ENCODE measurements at places on chromosomes 12 and 14.

DNA sequence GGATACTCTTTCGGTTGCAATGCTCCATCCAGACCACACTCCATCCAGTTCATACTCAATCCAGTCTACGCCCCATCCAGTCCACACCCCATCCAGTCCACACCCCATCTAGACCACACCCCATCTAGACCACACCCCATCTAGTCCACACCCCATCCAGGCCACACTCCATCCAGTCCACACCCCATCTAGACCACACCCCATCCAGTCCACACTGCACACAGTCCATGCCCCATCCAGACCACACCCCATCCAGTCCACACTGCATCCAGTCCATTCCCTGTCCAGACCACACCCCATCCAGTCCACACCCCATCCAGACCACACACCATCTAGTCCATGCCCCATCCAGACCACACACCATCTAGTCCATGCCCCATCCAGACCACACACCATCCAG, 116.0 kb upstream of the RTL1 start:
- no peak for DNase-seq

- no peak for DNase-seq
Measured at GRCh38 chr12:87815771-87816585, 213.2 kb downstream of the C12orf50 start.

DNA sequence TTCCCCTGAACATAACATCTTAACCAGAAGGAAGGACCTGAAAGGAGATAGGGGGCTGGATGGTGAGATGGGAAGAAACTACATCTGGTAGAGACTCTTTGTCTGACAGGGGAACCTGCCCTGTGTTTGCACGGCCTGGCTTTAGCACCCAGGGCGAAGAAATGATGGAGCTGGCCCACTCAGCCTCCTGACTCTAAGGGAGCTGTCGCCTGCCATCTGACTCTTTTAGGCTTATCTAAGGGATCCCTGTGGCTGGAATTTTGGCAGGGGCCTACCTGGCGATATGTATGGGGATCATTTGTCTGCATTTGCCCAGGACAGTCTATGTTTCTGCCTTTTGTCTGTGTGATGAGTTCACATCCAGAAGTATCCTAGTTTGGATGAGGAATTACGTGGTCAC, 15.6 kb upstream of the CACNA2D4 start:
- DNase-seq = no peak

DNA sequence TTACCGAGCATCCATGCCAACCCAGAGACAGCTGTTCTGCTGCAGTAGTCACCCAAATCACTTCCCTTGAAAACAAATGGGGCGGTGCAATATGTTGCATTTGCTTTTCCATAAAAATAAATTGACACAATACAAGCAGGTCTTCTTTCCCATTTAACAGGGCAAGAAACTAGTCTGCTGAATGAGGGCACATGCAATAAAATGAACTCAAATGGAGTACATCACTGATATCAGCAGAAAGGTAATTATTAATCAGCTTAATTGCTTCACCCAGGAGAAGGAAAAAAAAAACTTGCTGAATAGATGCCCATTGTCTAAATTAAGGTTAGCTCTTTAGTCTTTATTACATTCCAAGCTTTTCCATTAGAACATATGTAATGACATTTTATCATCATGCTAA, 175.1 kb upstream of the GZMB start:
- no peak for DNase-seq

- DNase-seq = peak; percentile 31
Measured at GRCh38 chr12:51351913-51352532, 5.5 kb upstream of the CELA1 start.

- no peak for DNase-seq
Measured at GRCh38 chr12:2842948-2843347, 8.1 kb upstream of the NRIP2 start.

DNA sequence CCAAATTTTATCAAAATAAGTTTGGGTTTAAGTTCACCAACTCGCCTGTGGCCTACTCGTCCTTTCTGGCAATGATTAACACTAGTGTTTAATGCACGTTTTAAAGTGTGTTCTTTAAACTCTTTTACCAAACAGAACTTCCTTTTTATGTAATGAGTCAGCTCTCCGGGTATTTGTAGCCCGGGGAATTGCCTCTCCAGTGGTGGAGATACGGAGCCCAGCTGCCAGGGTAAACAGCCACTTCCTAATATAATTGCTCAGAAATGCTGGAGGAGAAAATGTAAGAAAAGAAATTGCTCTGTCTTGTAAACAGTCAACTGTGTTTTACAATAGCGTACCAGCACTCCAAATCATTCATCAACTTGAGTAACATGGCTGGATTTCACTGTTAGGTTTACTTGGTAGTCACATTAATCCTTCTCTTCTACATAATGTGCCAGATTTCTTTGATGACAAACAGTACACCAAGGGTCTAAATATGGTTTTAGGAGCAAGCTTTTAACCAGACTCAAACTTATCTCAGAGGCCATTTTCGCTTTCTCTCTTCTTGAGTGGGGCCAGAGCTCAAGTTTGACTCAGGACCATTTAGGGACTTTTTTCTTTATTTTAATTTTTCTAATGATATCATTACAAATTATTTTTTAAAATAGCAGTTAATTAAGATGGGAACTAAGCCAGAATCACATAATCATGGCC, 101.2 kb upstream of the SLC38A2 start:
- DNase-seq = peak; percentile 29

- DNase-seq = no peak
Measured at GRCh38 chr14:71267007-71267513, 359.8 kb downstream of the PCNX1 start.

DNA sequence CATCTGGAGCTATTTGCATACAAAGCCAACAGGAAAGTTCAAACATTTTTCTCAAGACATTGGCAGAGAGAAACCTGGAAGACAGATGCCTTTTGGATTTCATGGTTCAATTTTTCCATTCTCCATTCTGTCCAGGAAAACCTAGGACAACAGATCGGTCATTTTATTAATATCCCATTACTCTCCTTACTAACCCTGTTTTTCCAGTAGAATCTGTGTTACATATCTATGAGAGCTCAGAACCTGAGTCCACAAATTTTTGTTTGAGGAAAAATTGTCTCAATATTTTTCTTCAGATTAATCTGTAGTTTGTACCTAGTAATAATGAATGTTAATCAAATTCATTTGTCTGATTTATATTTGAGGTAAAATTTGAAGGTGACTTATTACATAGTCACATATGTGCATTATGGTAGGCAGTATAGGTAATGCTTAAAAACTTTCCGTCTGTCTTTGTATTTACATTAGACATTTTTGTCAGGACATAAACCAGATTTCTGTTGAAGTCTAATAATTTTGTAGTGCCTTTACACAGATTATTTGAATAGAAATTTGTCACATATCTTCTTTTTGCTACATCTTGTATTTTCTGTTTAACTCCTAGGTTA, 75.3 kb downstream of the CCDC91 start:
- no peak for DNase-seq

GRCh38 chr12:109545826-109546225, 27.5 kb downstream of the MMAB start:
- no peak for DNase-seq

GRCh38 chr12:95396849-95397468, 77.0 kb upstream of the METAP2 start:
- no peak for DNase-seq

- DNase-seq = peak; percentile 24
Measured at GRCh38 chr12:107027636-107028053, 40.7 kb upstream of the MTERF2 start.

- DNase-seq = no peak
Measured at GRCh38 chr14:54396183-54396492, 669 bp upstream of the CDKN3 start.

DNA sequence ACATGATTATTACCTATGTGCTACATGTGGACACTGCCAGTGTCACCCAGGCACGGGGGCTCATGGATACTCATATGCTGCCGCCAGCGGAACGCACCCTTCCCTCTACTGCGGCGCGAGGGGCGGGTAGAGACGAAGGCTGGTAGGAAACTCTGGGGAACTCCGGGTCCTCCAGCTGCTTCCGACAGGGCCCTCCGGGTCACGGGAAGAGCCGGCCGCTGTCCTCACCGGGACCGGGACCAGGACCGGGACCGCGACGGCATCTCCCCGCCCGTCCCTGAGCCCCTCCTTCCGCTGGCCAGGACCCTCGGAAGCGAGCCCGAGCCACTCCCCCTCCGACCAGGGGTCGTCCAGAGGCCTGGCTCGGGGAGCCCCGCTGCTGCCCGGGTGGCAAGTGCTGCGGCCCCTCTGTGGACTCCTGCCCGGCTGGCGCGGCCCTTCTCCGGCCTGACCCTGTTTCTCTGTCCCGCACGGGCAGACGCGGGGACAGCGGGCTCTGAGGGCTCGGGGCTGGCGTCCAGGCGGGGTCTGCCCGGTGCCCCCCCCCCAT, 209.6 kb downstream of the ADGRD1 start:
- no peak for DNase-seq

- no peak for DNase-seq
Measured at GRCh38 chr12:122859303-122860039, 24.2 kb downstream of the HIP1R start.

GRCh38 chr12:71441836-71442566, 2.4 kb downstream of the LGR5 start:
- DNase-seq = no peak

DNA sequence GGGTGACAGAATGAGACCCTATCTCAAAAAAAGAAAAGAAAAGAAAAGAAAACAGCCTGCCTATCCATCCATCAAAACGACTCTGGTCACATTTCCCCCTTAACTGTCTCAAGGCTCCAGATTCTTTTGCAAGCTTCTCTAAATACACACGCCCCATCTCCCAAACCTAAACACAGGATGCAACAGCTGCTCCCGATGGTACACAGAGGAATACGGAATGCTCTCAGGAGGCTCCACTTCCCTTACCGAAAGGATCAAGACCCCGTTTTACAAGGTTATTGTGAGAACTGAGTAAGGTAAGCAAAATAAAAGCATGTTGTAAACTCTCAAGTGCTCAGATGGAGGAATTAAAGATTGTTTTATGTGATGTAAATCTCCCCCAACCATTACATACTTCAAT, 62.3 kb downstream of the NT5DC3 start:
- DNase-seq = no peak

GRCh38 chr14:79786522-79786921, 424.8 kb downstream of the DIO2 start:
- DNase-seq = no peak

DNA sequence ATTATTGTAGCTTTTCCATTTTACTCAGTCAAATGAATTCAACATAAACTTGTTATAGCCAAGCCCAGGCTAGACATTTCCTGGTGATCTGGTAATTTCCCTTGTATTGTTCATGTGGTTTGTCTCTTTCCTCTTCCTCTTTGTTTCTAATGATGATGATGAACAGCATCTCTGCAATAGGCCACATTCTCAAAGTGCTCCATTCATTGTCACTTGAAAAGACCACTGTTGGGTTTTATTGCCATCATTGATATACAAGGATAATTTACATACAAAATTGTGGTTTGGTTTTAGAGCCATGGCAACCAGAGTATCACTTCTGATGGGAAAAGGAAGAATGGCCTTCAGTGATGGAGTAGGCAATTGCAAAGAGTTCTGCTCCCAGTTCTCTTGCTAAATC, 379.3 kb downstream of the RGS6 start:
- DNase-seq = no peak

DNA sequence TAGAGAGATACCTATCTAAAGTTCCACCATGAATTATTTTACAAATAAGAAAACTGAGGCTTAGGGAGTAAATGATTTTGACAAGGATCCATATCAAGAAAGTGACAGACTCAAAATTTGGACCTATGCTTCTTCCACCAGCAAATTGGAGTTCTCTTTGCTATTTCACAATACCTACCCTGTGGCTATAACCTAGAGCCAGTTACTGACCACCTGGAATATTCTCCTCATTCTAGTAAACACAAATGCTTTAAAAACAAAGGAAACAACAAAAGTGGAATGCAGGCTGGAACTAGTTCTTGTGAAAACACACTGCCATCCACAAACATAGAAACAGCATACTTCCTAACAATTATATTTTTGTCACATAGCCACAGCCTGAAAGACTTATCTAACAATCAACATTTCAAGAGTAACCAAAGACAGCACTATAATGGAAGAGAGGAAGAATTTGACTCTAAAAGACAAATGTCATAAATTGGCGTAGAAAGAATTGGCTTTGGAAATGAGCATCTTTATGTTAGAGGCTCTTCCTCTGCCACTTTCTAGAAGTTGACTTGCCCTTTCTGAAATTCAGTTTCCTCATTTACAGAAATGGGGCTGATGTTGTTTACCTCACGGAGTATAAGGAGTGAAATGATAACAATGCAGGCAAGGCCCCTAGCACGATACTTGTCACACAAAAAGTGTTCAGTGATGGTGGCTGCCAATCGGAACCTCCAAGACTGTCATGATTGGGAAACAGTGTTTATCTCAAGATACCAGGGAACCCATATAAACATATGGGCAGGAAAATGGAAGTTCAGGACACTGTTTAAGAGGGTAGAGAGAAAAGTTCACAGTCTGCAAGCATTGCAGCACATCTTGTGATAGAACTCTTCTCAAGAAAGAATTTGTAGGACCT, 138.6 kb upstream of the LGR5 start:
- DNase-seq = no peak

GRCh38 chr12:4223273-4223845, 50.2 kb upstream of the CCND2 start:
- DNase-seq = no peak

GRCh38 chr12:79692860-79693577, 2.3 kb upstream of the PAWR start:
- DNase-seq = no peak

DNA sequence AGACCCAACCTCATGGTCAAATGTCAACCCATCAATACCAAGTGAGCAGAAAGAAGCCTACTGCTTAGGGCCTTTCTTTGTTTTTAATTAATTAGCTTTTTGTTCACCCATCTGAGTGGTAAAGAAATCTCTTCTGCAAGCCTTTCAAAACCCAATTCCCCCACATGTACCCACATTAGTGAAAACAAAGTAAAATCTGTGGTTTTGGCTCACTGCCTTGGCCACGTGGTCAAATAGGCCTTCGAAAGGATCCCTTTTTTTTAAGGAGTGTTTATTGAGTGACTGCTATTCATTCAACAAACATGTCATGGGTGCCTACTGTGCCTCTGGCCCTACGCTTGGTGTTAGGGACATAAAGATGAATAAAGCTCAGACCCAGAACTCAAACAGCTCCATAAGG, 160.1 kb downstream of the NUAK1 start:
- DNase-seq = no peak

DNA sequence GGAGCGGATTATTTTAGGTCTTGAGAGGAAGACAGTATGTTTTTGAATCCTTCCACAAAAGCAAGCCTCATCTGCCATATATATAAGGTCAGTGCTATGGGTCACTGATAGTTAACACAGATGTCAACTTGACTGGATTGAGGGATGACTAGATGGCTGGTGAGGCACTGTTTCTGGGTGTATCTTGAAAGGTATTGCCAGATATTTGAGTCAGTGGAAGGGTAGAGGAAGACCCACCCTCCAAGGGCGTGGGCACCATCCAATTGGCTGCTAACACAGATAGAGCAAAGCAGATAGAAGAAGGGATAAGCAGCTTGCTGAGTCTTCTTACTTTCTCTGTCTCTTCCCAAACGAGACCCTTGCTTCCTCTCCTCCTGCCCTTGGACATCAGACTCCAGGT, 185.0 kb upstream of the BTG1 start:
- DNase-seq = no peak

GRCh38 chr14:68295316-68295816, 475.8 kb downstream of the RAD51B start:
- DNase-seq = no peak

GRCh38 chr12:14846876-14847580, 3.7 kb upstream of the ART4 start:
- no peak for DNase-seq
